ENCODE measurements at places on chromosomes 1 and 21.

DNA sequence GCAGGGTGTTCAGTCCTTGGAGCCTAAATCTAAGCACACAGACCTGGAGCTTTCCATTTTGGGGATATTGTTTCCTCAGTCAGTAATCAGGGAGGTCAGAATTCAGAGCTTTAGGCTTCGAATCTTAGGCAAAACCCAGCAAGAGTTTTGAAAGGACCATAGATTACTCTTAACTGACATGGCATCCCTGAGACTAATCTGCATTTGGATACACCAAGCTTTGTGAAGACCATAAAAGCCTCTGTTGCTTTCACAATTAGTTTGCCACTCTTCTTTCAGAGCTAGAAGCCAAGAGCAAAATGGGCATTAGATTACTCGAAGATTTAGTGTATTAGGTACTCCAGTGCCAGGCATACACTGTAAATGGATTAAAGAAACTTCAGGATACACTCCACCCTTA is 131.8 kb upstream of the GREM2 start:
- no peak for DNase-seq

GRCh38 chr1:16440131-16440469 is 424 bp upstream of the NECAP2 start:
- peak; percentile 8 for DNase-seq

- DNase-seq = no peak
Measured at GRCh38 chr1:25917996-25918395, 11.8 kb upstream of the STMN1 start.

DNA sequence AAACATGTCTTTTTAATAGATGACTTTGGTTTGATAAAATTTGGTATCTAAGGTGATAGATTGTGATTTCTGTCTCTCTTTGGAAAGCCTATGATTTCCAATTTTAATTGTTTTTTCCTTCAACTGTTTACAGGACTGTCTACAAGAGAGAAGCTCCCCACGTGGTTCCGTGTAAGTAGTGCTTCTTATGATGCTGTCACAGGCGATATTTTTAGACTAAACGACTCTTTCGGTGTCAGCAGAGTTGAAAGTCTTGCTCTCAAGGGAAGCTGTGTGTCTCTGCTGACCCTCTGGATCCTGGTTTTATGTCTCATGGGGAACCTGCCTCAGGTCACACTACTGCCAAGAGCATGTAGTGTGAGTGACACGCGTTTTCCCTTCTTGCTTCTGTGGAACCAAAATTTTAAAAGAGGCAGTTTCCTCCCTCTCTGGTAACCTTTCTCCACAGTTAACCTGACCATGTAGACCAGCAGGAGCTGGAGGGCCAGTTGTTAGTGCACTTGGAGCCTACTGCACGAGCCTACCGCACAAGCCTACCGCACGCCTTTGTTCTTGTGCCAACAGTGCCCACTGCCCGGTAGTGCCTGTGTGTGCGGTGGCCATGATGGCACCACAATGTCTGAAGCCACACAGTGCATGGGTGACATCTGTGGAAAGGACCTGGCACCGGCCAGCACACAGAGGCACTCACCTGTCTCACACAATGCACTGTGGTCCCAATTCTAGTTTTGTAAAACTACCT is 91.9 kb downstream of the PCBP3 start:
- DNase-seq = no peak

DNA sequence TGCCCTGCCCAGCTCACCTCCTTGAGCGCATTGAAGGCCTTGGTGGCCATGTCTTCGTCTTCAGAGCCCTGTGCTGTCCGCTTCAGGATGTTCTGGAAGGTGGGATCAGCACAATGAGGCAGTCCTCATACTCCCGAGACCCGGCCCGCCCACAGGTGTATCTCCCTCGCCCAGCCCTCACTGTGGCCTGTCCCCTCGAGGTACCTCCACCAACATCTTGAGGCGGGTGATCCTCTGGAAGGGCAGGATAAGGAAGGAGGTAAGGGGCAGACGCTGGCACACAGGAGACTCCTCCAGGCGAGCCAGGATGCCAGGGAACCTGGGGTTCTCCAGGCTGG is 7.1 kb downstream of the ARHGEF19 start:
- DNase-seq = no peak

GRCh38 chr1:226671277-226671676 is 67.8 kb downstream of the ITPKB start:
- DNase-seq = no peak

GRCh38 chr1:57850176-57850940 is 426.5 kb upstream of the DAB1 start:
- no peak for DNase-seq

DNA sequence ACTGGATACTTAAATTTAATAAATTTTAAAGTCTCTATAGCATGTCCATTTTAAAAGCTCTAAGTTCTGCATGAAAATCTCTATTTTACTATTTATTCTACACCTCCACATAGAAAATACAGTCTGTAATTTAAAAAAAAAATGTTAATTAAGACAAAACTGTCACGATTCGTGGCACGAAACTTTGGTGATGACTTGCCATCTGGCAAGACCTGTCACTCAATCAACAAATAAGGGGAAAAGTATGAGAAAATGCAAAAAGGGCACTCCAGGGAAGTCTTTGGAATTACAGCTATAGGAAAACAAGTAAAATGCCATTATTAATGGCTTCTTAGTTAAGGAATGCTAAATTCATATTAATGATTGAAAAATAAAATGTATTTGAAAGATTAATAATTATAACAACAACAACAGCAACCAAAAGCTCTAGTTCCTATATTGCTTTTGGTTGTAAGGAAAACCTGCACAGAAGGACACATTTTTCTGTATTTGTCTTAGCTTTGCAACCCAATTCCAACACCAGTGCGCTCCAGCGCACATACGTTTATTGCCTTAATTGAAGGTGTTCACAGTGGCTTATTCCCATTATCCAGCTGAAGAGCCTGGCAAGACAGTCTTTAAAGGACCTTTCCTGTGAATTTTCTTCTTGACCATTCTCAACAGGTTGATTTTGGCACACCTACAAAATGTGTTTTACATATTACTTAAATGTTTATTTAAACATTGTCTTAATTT is 107.8 kb downstream of the PLPPR5 start:
- DNase-seq = no peak

DNA sequence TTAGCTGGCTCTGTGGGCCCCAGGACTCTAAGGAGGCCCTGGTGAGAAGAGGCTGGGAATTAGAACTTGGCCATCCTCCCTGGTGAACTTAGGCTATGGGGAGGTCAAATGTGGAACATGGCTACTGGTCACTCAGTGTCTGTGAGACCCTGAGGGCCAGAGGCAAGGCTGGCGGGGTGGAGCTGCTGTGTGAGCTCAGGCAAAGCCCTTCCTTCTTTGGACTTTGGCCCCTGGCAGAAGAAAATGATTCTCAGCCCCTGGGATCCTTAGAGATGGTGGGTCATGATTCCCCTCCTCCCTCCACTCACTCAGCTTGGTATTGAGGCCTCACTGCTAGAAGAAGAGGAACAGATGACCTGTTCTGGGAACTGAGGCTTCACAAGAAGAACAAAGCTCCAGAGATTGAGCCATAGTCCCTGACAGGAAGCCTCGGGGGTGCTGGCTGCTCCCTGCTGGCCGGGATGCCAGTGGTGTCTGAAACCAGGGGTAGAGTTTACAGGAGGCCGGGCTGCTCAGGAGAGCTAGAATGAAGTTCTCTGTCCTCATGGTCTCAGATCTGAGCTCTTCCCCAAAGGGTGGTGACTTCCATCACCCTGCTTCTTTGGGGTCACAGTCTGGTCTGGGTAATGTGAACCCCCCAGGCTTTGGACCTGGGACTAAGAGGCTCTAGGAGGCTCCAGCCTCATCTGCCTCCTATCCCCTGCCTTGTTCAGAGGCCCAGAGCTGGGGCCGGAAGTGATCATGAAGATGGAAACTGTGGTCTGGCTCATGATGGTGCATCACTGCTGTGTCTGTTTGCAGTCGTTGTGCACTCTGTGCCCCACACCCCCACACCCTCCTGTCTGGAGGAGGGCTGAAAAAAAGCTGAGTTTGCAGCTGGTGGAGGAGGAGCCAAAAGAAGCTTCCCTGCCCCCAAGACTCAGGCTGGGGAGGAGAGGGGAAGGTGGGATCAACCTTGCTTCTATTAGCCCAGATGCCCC is 905 bp downstream of the BTBD19 start:
- DNase-seq = peak; percentile 93

- no peak for DNase-seq
Measured at GRCh38 chr1:20167126-20167525, 18.8 kb upstream of the UBXN10 start.

DNA sequence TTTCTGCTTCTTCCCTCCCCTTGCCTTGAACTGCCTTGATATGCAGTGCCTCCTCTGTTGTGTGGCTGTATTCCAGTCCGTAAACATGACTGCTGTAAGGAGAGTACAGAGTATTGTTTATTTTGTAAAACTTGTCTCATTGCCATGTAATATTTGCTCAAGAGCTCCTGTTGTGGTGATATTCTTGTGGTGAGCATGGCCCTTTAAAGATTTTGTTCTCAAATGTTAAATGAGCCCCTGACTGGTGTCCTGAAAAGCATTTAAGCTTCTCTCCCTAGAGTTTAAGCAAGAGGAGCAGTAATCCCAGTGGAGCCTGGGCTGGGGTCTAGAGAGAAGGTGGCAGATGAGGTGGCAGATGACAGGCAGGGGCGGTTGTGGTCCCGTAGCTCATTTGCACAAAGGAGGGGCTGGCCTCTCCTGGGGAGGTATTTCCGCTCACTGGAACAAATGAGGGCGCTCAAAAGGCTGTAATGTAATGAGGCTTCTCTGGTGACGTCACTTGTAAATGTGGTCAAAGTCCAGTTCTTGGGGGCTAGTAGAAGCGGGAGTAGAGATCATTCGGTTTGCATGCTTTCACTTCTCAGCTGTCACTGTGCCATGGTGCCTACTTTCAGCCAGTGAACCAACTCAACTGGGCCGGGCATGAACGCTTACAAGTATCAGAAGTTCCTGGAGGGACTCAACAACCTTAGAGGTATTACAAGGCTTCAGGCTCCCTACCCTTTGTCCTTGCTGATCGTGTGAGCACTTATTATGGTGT is 46.0 kb upstream of the MACF1 start:
- DNase-seq = no peak

DNA sequence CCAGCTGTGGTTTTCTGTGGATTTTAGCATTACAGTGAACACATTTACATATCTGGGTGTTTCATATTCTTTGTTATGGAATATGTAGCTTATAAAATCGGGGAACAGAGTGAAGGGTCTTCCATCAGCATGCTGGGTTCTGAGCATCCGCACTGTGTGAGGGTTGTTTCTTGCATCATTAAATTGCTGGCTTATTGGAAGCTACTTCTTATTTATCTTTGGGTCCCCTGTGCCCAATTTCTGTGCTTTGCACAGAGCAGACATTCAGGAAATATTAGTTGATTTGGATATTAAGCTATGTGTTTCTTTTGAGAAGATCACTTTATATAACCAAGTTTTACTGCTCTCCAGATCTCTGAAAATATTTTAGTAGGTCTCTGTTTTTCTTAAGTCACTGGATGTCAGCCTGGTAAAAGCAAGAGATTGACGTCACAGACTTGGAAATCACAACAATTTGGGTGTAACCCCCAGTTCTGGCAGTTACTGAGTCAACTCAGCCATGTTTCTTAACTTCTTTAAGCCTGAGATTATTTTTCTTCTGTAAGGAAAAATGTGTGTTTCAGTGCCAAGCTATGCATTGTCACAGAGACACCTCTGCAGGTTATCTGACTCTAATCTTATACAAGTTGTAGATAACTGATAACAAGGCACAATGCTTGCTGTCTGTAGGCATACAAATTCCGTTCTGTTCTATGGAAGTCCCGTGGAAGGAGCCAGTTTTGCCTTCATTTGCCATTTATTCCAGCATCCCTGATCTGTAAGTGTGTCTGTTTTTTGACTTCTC is 258.3 kb upstream of the KAZN start:
- no peak for DNase-seq

- no peak for DNase-seq
Measured at GRCh38 chr1:18203645-18204044, 96.0 kb downstream of the IGSF21 start.

DNA sequence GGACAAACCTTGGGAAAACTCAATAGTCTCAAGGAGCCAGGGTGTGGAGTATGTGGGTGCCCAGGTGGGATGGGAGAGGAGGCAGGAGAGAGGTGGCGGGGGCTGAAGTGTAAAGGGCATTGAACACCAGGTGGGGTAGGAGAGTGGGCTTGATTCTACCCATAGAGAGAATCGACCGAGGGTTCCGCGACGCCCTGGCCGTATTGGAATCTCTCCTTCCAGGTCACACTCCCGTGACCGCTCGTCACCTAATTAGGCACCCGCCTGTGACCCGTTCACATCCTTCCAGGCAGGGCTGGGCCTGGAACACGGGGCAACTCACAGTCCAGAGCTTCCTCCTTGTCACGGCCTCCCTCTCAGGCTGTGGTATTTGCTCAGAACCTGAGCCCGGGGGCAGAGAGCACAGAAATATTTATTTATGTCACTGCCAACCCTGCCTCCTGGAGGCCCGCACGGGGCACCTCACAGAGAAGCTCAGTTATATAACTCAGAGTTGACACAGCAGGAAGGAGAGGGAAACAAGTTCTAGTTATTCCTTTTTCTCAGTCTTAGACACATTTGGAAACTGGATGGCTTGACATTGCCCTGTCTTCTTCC is 12.0 kb downstream of the NCMAP start:
- peak; percentile 33 for DNase-seq

GRCh38 chr1:67626861-67627235 is 58.2 kb upstream of the GADD45A start:
- DNase-seq = no peak

DNA sequence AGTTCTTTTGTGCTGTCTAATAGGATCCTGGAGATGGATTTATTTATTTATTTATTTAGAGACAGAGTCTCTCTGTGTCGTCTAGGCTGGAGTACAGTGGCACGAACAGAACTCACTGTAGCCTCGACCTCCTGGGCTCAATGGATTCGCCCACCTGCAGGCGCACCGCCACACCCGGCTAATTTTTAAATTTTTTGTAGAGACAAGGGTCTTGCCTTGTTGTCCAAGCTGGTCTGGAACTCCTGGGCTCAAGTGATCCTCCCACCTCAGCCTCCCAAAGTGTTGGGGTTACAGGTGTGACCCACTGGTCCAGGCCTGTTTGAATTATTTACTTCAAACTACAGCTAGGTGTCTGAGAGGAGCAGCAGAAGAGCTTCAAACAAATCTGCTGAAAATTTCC is 9.6 kb upstream of the SPEN start:
- DNase-seq = no peak

DNA sequence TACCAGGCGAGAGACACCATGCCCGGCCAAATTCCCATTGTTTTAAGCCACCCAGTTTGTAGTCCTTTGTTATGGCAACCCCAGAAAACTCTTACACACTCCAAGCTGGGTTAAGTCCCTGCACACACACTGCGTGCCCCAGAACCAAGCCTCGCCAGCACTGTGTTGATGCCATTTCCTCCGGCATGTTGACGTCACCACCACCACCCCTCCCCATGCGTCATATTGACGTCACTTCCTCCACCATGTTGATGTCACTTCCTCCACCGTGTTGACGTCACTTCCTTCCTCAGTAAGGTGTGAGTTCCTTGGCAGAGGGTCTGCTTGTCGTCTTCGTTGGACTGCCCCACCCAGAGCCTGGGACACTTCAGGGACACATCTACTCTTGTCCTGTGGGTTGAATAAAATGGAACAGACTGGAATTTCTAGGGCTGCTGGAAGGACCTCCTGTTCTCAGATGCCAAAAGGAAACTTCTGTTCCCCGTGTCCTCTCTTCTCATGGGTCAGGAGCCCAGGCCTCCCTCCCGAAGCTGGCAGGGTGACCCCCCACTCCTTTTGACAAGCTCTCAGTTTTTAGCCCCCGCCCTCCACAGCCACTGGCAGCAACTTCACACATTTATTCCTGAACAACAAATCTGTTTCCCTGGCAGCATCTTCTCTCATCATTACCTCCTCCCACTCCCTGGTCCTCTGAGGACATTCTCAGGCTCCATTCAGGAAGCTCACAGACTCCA is 643.3 kb downstream of the NPHP4 start:
- DNase-seq = no peak

Data from inflammatory macrophage treated with lipopolysaccharide for 4 hours (primary cell).